ENCODE measurements at places on chromosomes 11 and 22.
A peak's percentile ranks its signal among the peaks of the same experiment; 100 is the strongest.

- no peak for DNase-seq
Measured at GRCh38 chr11:114191893-114192292, 104.3 kb upstream of the NNMT start.

DNA sequence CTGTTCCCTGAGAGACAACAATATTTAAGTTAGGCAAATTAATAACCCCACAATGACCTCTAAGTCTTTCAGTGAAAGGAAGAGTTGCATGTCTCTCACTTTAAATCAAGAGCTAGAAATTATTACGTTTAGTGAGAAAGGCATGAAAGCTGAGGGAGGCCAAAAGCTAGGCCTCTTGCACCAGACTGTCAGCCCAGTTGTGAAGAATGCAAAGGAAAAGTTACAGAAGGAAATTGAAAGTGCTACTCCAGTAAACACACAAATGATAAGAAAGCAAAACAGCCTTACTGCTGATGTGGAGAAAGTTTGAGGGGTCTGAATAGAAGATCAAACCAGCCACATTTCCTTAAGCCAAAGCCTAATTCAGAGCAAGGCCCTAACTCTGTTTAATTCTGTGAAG lies 45.0 kb downstream of the BBOX1 start:
- DNase-seq = no peak

- DNase-seq = no peak
Measured at GRCh38 chr11:23284631-23285030, 424.4 kb upstream of the CCDC179 start.

DNA sequence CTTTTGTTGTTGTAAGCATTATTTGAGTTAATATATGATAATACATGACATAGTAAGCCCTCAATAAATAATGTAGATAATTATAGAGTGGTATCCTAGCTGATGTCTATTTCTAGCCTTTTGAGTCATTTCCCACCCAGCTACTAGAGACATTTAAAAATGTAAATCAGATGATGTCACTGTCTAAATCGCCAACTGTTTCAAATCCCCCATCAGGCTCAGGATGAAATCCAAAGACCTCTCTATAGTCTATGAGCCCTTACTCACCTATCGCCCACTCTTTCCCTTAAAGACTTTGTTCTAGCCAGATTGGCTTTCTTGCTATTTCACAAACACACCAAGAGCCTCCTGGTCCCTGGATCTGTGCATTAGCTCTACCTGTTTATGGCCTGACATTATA lies 135.4 kb upstream of the PLET1 start:
- no peak for DNase-seq

- peak; percentile 73 for DNase-seq
Measured at GRCh38 chr11:1401656-1402221, 12.0 kb downstream of the BRSK2 start.
